ENCODE measurements at places on chromosomes 12 and 14. TPM values are rescaled to one million over a fixed set of nuclear protein-coding genes. Genes with fewer than 3 reads are reported as not detected.

DNA sequence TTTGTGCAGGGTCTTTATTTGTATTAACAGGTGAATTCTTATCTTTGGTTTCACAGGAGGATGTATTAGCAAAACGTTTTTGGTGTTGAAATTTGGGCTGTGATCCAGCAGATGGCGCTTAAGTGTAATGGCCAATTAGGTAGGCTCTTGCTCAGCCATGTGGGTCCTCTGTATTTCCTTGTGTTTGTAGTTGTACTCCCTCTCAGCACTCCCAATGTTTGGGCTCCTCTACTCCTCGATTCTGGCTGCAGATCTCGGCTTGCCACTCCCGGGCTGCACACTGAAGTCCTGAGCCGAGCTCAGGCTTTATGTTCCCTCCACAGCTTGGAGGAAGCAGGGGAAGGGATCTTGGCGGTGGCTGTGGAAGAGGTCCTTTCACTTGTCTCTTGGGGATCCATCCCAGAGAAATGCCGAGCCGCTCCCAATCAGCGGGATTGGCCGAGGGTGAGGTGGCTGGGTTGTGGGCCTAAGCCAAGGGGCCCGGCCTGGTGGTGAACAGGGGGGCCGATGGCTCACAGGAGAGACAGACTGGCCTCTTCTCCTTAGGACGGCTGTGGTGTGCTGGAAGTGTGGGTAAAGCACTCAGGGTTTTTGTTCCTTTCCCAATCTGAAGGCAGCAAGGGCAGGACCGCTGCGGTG lies 133.7 kb downstream of the AEBP2 start:
- peak; percentile 9 for DNase-seq

DNA sequence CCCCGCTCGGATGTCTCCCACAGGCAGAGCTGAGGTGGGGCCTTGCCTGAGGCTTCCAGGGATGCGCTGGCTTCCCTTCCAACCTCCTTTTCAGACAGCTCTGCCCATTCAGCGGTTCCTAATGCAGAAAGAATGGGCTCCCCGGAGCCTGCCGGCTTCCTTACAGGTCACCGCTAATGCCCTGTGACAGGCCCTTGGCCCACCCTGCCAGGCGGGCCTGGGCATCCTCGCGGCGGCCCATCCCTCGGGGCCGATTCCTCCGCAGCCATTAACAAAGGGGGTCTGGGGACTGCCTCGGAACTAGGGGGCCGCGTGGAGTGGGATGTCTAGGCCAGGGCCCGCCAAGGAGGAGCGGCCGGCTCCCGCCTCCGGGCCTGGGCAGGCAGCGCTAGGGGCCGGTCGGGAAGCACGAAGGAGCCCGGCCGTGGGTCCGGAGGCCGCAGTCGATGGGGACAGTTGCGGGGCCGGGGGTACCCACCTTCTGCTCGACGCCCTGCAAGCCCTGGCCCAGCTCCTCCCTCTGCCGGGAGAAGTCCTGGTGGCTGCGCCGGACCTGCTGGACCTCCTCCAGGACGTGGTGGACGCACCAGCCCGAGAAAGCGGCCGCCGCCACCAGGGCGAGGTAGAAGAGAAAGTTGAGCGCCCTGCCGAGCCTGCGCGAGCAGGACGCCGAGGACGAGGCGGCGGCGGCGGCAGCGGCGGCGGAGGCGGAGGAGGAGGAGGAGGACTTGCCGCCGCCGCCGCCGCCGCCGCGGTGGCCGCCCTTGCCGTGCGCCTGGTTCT lies 738 bp downstream of the CKAP4 start:
- DNase-seq: peak; percentile 39

DNA sequence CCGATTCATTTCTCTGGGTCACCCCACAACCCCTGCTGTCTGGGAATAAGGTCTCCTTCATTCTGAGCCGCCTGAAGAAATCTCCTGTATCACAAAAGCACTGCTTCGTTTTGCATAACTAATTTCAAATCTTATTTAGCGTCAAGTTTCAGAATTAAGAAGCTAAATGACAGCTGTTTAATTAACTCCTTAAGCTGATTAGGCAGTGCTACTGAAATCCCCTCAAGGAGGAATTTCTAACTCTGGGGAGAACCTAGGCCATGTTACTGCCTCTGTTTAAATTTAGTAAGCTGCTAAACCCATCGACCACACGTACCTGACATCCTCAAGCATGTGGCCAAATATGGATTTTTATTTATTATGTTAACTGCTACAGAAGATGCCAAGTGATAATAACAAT lies 373.6 kb downstream of the GLT1D1 start:
- no peak for DNase-seq

DNA sequence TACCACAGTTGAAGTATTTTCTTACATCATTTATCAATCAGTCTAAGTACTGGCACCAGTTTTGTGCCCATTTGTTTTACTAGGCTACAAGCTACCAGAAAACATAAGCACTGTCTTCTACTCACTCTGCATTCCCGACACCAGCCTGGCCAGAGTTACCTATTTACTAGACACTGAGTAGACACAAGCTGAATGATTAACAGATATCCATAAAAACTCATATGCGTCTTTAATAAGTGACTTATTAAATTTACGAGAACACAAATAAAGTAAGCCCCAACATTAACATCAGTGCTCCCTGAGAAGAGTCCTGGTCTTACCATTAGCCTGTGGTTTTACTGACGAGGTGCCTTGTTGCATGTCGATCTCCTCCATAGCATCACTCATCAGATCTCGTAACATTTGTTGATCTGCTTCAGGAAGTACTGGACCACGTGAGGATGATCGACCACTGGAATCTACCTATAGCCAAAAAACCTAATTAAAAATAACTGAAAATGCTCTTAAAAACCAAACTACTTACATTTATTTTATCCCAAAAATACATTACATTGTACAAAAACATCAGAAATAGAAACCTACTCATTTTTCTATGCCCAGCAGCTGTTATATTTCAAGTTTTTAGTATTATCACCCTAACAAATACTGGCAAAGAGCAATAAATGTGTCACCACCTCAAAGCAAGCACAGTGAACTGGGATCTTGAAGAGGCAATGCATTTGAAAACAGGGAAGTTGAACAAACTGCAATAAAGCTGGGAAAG lies 53.3 kb downstream of the BDKRB1 start:
- no peak for DNase-seq

DNA sequence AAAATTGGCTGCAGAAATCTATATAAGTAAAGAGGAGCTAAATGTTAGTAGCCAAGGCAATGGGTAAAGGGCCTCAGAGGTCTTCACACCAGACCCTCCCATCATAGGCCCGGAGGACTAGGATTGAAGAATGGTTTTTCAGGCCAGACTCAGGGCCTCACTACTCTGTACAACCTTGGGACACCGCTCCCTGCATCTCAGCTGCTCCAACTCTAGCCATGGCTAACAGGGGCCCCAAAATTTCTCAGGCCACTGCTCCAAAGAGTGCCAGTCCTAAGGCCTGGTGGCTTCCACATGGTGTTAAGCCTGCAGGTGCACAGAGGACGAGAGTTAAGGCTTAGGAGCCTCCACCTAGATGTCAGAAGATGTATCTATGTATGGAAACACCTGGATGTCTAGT lies 155.5 kb upstream of the MGAT4C start:
- no peak for DNase-seq

- no peak for DNase-seq
Observed at GRCh38 chr12:101498252-101498651, 23.1 kb downstream of the SPIC start.

ACSS3 gene
- 14.5 TPM for total RNA-seq

RFLNA gene
- 2.1 TPM for total RNA-seq

MGAT4C gene
- under 0.01 TPM for total RNA-seq

RILPL2 gene
- 1.9 TPM for total RNA-seq

CIROP gene
- not detected for total RNA-seq

All from neural crest cell (in vitro differentiated cells).